Left lung (tissue), 14 donors: ENCODE measurements at places on chromosomes 12 and 14.

DNA sequence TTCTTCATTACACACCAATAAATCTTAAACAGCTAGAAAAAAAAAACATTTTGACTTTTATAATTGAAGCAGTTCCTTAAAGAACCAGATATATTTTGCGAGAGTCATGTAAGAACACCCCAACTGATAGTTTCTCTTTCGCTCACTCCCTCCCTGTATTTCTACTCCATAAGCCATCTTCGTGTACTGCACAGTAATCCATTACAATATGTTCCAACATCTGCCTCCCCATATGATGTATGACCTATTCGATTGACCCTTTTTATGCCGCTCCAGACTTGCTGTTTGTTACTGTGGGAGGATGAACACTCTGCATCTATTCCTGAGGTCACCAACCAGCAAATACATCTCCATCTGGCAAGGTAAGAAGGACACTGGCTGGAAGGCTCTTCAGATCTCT is 331.7 kb downstream of the SOX5 start:
- DNase-seq: no peak

DNA sequence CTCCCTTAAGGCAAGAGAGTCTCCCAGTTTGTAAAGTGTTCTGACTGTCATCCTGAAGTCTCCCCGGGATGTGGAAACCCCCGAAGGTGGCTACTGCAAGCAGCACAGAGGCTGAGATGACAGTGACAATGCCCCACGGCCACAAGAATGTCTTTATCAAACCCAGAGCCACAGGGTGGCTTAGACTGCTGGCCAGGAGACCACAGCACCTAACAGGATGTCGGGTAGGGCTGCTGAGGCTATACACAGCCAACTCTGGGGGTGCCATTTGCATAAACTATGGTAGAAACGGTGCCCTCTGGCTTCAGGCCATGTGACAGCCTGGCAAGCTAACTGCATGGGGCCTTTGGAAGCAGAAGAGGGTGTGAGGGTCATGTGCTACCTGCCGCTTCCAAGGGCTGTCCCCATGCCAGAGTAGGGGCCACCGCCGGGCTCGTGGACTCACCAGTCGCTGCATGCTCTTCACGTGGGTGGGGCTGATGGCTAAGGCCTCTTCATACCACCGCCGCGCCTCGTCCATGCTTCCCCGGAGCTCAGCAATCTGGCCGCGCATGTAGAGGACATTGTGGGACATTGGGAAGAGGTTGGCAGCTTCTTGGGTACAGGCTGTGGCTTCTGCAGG is 180.9 kb downstream of the CALM1 start:
- DNase-seq: no peak

GRCh38 chr12:110754101-110754793 is 11.6 kb upstream of the PPP1CC start:
- DNase-seq: no peak

DNA sequence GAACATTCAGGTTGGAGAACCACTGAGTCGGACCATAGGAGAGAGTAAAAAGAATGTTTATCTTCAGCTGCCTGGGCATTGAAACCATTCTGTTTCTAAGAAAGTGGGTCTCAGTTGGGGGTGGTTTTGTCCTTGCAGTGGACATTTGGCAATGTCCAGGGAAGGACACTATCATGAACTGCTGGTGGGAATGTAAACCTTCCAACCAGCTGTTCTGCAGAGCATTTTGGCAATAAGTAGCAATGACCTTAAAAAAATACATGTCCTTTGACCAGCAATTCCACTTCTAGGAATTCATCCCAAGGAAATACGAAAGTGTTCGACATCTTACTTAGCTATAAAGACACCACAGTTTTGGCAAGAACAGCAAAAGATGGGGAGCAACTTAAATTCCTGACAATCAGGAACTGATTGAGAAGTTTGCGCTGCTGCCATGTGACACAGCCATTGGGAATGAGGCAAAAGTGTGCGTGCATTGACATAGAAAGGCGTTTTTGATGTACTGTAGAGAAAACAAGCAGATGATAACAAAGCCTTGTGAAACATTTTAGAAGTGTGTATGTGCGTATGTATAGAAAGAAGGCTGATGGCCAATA is 82.9 kb upstream of the MAP1LC3B2 start:
- no peak for DNase-seq

DNA sequence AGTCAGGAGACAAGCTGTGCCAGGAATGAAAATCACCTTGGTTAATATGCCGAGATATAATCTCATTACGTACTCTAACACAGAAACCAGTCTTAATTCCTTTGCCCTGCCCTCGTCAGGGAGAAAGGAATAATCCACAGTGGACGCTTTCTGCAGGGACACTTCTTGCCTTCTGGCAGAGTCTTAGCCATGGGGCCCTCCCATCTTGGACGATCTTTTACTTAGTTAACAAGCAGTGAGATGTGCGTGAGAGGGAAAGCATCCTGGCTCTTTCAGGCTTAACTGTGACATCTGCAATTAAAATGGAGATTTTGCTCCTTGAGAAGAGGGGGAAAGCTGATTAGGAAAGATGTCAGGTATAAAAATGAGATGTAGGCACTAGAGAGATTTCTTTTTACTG is 246.4 kb downstream of the TMEM132C start:
- DNase-seq: no peak

DNA sequence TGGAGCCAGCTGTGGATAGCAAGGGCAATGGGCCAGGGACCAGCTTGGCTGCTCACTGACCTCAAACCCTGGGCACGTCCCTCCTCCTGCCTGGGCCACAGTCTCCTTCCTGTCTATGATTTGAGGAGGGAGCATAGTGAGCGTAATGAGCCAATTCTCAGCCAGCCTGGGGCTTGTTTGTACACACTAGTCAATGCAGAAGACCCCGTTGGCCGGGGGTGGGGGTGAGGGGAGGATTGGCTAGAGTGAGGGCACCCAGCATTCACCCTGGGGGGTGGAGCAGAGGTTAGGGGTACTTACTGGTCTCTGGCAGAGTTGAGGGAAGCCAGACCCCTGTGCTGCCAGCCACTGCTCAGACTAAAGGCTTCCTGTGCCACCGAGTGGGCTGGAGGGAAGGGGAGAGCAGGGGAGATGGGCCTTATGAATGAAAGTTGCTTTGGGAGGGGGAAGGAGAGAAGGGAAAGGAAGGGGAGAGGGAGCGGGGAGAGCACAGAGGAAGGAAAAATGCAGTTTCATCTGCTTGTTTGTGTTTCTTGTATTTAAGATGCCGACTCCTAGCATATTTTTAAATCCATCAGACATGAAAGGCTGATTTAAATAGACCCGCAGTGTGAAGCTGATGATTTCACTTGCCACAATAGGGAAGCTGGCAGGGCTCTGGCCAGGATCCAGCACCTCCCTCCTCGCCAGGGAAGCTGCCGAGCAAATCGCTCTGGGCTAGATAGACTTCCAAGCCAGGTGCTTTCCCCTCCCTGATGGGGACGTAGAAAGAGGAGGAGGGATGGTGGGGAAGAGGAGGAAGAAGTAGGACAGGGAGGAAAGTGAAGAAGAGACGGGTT is 114.0 kb downstream of the PRMT8 start:
- DNase-seq: no peak

DNA sequence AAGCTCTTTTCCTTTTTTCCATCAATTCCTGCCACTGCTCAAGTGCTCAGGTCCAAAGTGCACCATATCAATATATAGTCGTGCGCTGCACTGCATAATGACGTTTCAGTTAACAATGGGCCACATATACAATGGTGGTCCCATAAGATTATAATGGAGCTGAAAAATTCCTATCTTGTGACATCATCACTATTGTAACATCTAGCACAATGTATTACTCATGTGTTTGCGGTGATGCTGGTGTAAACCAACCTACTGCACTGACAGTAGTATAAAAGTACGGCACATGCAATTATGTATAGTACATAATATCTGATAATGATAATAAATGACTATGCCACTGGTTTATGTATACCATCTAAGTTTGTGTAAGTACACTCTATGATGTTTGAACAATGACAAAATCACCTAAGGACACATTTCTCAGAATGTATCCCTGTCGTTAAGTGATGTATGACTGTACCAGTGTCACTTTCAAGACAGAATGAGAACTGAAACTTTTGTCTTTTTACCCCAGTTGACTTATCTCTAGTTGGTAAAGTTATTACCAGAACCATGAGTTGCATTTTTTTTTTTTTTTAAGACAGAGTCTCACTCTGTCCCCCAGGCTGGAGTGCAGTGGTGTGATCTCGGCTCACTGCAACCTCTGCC is 53.7 kb upstream of the INSM2 start:
- no peak for DNase-seq

DNA sequence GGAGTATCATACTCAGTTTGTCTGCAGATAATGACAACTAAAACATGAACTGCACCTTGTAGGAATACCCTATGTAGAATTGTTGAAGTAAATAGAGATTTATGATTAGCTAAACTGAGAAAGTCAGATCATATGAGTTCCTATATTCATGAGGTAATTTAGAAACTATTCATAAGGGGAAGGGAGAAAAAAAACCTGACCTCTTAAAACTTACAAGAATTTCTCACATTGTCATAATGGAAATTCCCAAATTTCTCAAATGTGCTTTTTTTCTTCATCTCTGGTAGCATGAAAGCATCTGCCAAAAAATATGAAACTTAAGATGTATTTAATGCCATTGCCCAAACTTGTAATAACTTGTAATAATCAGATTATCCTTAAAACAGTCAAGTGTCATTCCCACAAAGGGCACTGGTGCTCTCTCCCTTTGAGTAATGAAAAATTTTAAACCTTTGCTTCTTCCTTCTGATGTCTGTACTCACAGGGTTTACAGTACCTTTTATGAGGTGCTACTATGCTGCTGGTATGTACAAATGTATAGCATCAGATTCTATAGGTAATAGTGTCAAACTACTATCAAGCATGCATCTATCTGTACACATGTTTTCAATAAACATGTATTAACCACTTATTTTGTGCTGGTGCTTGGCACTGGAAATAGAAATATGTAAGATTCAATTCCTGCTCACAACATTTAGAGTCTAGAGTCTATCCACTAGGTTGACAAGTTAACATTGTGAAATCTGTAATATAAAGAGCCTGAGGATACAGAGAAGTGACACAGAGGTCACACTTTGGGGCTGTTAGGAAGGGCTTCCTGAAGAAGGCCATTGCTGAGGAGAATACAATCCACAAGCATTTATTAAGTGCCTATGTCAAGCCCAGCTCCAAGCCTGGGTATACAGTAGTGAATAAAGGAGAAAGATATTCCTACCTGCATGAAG is 17.4 kb upstream of the DRAM1 start:
- DNase-seq: no peak

GRCh38 chr14:89015016-89015415 is 190.6 kb downstream of the TTC8 start:
- no peak for DNase-seq

- DNase-seq: no peak
These were observed 19.8 kb upstream of the RNASE2 start for GRCh38 chr14:20935303-20935984.

DNA sequence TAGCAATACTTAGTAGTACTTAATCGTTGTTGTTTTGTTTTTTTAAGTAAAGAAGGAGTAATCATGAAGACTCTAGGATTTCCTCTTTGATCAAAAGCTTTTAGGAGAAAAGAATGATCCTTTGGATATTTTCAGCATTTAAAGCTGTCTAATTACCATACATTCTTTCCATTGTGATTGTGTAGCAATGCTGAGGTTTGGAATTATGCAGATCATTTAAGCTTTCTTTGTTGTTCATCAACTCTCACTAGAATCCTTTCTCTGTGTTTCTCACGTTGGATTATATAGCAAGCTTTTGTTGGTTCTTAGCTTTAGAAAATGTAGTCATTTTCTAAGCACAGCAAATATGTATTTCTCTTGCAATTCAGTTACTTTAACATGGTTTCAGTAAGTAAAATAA is 25.8 kb downstream of the CCDC91 start:
- no peak for DNase-seq

DNA sequence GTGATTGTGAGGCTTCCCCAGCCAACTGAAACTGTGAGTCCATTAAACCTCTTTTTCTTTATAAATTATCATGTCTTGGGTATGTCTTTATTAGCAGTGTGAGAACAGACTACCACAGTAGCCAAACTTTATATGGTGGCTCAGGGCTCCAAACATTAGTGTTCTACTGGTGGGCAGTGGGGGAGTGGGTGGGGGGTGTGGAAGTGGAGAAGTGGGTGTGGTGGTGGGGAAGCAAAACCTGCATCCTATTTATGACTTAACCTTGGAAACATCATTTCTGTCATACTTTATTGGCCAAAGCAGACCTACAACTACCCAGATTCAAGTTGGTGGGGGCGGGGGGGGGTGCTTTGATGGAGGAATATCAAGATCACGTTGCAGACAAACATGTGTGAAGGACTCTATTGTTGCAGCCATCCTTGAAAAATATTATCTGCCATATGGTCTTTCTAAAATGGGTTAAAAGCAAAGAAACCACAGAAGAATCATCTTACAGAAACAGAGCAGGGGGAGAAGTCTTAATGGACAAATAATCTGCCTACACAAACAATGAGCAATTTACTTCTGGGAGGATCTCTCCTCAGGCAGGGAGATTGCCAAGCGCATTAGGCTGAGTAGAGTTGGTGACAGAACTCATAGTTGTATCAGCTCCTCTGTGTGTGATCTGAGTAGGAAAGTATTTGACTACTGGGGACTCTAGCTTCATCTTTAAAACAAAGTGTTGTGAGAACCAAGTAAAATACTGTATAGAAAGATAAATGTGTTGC is 1.4 kb upstream of the PWP1 start:
- DNase-seq: no peak

GRCh38 chr12:103556890-103557627 is 30.0 kb upstream of the STAB2 start:
- DNase-seq: no peak

DNA sequence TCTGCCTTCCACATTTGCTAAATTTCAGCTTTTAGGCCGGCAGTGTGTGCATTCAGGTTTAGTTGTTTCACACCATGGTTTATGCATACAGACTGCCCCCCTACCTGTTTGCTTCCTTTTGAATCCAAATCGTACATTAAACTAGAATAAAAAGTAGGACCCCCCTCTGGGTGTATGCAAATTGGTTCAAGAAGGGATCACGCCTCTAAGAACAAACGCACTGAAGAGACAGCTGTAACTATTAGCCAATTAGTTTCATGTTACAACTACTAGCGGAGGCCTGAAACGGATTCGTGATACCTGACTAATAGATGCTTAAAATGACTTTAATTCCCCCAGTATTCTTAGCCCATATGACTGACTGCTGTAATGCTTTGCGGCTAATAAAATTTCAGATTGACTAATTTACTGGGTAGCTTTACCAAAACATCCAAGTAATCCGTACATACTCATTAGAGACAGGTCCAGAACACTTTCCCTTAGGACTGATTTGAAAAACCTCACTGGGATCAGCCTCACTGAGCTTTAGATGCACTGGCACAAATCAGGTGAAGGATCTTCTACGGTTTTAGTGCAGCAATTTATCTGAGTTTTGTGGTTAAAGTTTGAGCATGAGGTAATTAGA is 411.8 kb downstream of the NPAS3 start:
- no peak for DNase-seq

GRCh38 chr12:79415746-79416435 is 274.9 kb downstream of the PAWR start:
- DNase-seq: no peak

- DNase-seq: no peak
These were observed 11.0 kb downstream of the SPTLC2 start for GRCh38 chr14:77605392-77605972.

- DNase-seq: no peak
These were observed at the start of gene CLEC4A for GRCh38 chr12:8123124-8123912. Gene CLEC4A (plus strand): TSS chr12:8123617. CDS start chr12:8123879, 262 bp downstream.
